ENCODE measurements at places on chromosomes 12 and 14.

DNA sequence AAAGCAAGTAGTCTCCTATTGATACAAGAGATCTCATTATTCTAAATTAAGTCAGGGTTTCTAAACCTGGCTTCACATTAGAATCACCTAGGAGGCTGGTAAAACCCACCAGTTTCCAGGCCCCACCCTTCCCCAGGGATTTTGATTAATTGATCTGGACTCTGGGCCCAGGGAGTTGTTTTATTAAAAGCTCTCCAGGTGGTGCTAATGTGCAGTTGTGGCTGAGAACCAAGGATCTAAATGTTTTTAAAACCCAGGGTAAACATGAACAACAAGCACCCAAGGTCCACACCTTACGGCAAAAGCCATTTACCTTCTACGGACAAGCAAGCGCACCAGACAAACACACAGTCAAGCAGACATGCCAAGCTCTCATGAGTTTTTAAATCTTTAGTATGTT, 73.9 kb downstream of the SLC2A13 start:
- DNase-seq: no peak

DNA sequence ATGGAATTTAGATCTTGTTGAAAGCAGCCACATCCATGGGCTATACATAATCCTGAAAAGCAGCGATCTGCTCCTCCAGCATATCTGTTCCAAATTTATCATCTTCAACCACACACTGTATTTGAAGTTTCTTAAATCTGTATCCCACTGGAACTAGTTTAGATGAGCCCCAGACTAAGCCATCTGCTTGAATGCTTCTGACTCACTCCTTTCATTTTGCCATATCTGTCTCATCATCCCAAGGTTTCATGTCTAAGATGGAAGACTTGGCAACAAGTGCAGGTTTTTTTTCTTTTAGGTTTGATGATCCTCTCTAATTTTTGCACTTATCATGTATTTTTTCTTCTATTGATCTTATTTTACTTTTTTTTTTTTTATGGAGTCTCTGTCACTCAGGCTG, 54.4 kb upstream of the TMEM263 start:
- no peak for DNase-seq

DNA sequence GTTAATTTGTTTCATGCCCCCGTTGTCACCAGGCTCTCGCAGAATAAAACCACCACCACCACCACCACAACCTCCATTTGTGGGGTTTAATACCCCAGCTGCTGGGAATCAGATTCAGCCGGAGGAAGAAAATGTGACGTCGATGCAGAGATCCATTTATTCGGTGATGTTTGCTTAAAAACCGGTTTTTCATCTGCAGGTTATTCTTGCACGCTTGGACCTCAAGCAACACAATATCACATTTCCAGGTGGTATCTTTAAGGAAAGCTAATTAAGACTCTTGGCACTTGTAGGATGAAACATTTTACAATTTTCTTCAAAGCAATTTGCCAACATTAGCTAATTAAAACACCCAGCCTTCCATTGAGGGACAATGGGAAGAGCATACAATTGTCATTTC, 39.8 kb downstream of the SPRING1 start:
- DNase-seq: no peak

DNA sequence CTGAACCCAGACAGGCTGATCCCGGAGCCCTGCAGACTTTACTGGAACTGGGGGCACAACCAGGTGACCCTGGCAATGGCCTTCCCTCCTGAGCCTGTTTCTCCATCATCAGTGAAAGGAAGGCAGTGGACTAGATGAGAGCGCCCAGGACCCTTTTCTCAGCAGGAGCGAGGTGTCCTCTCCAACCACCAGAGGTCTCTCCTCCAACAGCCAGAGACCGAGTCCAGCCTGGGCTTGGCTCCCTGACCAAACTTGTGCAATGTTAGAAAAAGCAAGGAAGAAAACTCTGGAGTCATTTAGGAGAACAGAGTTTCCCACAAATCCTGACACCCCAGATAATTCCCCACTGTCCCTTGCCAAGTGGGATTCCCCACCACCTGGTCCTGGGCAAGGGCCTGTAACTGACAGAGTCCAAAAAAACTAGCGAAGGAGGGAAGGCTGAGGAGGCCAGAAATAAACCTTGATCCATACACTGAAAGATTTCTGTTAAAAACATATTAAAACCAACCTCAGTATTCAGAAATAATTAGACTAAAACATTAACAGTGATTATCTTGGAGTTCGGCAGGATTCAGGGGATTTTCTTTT, 9.0 kb downstream of the RPS6KL1 start:
- no peak for DNase-seq

DNA sequence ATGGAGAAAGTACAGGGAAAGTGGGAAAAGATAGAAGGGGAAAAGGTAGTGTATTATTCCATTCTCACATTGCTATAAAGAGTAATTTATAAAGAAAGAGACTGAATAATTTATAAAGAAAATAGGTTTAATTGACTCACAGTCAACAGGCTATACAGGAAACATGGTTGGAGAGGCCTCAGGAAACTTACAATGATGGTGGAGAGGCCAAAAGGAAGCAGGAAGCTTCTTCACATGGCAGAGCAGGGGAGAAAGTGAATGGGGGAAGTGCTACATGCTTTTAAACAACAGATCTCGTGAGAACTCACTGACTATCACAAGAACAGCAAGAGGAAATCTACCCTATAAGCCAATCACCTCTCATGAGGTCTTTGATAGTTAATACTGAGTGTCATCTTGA, 725.0 kb upstream of the FLRT2 start:
- DNase-seq: no peak

DNA sequence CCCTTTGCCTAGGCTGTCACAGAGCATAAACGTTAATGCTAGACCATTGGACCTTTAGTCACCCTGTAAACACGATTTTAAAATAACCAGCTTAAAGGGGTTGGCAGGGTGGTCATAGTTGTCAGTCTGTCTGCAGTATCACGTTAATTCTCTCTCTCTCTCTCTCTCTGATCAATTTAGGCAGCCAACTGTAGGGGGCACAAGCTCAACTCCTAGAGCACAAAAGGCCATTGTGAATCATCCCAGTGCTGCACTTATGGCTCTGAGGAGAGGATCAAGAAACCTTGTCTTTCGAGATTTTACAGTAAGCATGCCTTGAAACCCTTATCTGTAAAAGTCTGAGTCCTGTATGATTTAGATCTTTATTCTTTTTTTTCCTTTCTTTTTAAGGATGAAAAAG, 97.1 kb downstream of the SCAF11 start:
- no peak for DNase-seq

- no peak for DNase-seq
These were observed 37.6 kb upstream of the SMOC1 start for GRCh38 chr14:69841656-69842055.

DNA sequence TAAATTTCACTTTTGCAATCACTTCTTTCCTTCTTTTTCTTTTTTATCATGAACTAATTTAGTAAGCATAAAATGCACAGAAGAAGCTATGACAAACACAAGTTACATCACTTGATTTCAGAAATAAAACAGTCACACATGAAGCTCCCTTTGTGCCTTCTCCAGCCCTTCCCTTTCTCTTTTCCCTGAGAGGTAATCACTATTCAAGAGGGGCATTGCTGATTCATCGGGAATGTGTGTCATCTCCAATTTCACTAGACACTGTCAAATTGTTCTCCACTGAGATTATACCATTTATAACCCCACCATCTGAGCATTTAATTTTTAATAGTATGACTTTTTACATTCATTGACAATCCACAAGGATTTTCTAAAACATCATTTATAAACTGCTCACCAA, 91.6 kb upstream of the PTPRQ start:
- no peak for DNase-seq

GRCh38 chr12:67535176-67535575, 113.4 kb upstream of the DYRK2 start:
- no peak for DNase-seq

DNA sequence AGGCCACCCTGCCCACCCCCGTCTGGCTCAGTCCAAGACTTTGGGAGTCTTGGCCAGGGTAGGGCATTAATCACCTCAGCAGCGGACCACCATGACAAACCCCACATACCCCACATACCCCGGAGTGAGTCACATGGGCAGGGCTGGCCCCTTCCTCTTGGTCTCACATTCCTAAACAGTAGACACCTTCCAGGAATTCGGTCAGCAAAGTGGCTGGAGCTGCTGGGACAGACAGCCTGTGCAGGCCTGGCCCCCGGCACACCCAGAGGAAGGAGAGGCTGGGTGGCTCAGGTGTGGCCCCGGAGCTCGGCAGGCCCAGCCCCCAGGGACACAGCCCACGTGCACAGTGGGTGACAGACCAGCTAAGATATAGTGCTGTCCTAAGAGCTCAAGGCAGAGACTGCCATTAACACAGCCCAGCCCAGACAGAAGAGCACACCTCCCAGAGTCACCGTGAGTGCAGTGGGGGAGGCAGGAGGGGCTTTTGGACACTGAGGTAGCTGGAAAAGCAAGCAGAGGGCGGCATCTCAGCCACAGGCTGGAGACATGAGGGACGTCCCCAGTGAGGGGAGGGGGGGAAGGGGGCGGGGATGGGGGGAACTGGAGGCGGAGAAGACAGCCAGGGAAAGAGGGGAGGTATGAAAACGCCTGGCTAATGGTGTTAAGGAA, 24.0 kb downstream of the CCDC85C start:
- DNase-seq: no peak

DNA sequence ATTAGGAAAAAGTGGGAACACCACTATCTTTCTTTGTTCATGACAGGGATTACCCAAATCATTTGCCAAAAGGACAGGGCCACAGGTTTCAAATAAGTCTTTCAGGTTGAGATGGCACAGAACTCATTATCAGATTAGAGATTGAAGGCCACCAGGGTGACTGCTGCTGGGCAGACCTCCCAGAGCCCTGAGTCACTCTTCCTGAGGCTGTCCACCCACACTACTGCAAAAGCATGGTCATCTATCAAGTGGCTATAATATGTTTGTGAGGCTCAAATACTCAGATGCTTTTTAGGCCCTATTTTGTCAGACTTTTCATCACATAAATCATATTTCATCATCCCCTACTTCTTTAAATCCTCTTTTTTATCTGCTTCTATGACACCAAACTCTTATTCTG, 155.3 kb upstream of the CCDC196 start:
- no peak for DNase-seq

DNA sequence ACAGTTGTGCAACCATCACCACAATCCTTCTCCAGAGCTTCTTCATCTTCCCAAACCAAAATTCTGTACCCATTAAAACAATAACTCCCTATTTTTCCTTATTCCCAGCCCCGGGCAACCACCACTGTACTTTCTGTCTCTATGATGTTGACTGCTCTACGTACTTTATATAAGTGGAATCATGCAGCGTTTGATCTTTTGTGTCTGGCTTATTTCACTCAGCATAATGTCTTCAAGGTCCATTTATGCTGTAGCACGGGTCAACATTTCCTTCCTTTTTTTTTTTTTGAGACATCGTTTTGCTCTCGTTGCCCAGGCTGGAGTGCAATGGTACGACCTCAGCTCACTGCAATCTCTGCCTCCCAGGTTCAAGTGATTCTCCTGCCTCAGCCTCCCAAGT, 162.7 kb upstream of the GSC start:
- no peak for DNase-seq

DNA sequence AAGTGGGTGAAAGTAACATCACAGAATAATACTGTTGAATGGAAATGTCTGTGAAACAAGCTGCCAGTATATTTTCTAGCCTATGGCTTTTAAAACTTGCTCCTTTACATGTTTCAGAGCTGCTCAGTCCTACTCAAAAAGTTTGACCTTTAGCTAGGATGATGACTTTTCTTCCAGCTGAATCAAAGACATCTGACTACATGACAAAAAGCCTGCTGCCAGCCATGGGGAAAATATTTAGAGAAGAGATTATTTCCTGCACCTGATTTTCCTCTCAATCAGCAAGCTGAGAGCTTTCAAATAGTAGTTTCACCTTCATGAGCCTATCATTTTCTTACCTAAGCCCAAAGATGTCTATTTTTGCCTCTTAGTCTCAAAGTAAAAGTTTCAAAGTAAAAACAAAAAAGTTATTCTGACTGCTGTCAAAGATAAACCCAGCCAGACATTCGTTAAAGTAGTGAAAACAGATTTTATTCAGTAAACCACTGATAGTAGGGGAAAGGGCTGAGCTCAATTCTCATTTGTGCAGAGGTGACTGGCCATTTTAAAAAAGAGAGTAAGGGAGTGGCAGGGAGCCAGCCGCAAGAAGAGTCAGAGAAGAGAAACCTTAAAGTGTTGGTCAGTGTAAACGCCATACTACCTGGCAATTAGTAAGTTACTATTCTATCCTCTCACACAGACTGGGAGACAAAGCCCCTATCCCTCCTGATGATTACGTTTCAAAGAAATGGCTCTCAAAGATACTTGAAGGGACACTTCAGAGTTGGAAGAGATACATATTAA, 2.2 kb downstream of the ATP6V1D start:
- DNase-seq: no peak

DNA sequence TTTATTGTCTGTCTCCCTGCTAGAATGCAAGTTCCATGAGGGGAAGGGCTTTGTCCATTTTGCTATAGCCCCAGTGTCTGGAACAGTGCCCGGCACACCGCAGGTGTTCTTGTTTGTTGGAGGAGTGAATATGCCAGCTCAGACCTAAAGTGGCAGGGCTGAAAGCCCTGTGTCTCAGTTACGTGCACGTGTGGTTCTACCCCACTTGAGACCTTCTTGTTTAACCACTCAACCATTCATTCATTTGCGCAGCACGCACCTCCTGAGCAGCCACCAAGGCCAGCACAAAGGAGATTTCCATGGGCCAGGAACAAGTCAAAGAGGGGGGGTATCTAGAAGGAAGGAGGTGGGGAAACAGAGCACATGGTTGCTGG, 338.0 kb upstream of the FKBP4 start:
- DNase-seq: no peak

DNA sequence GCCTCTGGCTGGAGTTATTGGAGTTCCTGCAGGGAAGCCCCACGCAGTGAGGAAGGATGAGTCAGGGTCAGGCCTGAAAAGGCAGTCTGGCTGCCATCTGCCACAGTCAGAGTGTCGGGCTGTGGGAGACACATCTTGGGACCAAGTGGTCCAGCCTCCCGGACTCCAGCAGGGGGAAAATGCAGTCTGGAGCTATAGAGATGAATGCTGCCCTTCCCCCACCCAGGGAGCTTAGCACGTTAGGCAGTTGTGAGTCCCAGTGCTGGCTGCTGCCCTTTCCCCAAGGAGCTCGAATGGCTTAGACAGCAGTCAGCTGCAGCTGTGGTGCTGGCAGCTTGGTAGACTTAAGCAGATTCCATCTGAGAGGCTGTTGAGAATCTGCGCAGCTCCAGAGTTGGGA, 8.2 kb upstream of the NTS start:
- no peak for DNase-seq

DNA sequence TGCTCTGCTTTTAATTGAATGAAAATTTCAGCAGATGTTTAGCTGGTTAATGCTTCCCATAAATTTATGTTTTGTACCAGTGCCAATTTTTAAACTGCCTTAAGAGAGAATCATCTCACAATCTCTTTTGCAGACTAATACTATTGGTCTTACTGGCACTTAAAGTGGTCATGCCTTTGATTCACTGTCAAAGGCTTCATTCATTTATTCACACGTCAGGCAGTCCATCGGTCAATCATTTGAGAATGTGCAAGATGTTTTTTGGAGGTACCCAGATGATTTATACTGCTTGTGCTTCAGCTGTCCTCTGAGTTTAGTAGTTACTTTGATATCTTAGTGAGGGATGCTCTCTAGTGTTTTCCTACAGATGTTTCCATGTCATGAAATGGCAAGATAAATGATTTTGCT, 83.4 kb downstream of the NAV3 start:
- DNase-seq: no peak

- DNase-seq: no peak
These were observed 7.0 kb downstream of the GPX2 start for GRCh38 chr14:64935508-64935907.

GRCh38 chr14:104436047-104436591, 143.4 kb upstream of the C14orf180 start:
- no peak for DNase-seq
